ENCODE measurements at places on chromosomes 11 and 22.
A peak's percentile ranks its signal among the peaks of the same experiment; 100 is the strongest.

DNA sequence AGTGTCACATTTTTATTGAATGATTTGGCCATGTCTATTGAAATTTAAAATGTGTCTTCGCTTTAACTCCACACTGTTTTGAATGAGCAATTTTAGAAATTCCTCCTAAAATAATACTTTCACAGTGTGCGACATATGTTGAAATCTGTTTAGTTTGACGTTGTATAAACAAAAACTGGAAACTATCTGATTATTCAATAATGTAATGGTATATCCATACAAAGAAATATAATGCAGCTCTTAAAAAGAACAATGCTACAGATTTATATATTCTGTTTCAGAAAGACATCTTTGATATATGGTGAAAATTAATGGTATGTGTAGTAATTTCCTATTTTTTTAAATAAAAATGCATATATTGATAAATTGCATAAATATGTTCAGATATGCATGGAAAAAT, 268.7 kb upstream of the SORL1-AS1 start:
- DNase-seq, result no peak

- DNase-seq, result no peak
Measured at GRCh38 chr22:40818192-40818746, 877 bp downstream of the SLC25A17 start.

DNA sequence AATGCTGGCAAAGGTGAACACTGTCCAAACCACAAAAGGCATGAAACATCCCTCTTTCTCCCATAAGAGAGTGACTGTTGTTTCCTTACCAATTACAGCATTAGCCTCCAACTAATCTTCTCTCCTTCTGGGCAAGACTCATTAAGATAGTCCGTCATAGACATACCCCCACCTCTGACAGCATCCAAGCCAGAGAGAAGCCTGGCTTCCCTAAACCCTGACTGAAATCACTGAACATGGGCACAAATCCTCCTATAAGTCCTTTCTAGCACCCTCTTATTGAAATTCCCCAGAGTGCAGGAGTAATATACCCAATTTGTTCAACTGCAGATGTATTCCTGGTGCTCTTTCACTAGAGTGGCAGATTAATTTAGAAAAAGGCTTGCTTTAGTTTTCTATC, 1.7 kb upstream of the RNASEH2C start:
- DNase-seq, result no peak

GRCh38 chr11:46051102-46051501, 70.2 kb downstream of the PHF21A start:
- DNase-seq, result no peak

DNA sequence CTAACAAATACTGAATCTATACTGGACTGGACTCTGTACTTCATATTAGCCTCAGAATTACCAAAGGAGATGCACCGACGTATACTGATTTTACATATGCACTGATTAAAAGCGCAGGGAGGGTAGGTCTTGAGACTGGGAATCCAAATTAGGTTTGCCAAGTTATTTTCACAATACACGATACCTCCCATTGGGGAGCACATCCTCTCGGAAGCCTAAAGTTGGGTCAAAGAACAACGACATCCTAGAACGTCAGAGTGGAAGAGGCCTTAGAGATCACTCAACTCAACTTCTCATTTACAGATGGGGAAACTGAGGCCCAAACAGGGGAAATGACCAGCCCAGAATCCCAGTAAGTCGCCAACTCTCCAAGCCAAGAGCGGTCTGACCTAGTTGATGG, 626 bp downstream of the DNAL4 start:
- no peak for DNase-seq

DNA sequence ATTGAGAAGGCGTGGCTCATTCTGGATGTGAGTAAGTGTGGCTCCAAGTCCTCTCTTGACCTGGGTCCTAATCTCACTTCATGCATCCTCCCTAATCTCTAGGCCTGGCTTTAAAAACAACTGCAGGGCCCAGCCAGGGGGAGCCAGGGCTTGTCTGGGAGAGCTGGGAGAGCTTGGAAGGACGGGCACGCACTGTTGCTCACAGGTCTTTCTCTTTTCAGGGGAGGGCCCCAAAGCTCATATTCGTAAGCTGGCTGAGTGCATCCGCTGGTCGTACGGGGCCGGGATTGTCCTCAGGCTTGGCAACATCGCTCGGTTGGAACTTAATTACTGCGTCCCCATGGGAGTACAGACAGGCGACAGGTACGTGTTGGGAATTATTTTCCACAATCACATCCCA, 34.1 kb upstream of the PARVB start:
- DNase-seq, result no peak

DNA sequence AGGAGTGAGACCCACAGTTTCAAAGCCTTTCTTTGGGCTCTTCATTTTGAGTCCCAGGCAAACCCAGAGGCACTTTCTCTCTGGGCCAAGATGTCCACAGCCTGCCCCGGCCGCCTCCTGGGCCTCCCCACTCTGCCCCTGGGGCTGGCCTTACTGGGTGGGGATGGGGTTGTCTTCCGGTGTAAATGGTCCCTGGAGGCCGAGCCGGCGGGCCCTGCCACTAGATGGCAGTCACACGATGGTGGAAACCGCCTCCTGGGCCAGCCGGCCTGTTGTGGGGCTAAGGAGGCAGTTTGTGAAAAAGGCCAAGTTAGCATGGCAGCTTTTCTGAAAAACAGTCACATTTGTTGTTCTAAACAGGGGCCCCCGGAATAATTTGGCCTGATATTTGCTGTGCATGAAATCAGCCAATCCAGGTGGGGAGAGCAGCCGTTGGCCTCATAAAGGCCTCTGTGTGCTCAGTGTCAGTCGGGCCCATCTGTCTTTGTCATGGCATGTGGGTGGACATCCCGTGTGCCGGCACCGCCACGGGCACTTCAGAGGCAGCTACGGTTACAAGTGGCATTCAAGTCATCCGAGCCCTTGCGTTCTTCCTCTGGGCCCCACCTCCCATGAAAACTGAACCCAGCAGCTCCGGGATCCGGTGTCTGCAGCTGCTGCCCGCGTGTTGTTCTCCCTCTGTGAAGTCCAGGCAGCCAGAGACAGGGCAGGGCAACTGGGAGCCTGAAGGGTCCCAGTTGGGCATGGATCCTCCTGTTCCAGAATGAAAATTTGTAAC, 6.5 kb downstream of the MRPL23 start:
- DNase-seq, result no peak

DNA sequence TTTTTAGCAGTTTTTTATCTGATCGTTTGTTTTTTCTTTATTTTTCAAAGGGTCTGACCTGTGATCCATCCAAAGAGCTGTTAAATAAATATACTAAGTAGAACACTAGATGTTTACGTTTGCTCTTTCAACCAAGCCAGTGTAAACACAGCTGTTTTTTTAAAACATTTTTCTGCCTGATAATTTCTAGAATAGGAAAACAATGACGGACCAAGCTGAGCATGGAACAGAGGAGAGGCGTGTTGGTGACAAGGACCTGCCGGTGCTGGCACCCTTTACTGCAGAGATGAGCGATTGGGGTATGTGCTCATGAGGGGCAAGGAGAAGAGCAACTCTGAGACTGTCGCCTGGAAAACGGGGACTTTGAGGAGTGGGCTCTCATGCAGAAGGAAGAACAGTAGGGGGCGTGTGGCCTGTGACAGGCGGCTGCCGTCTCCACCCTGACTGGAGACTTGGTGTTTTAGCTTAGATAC, 28.6 kb upstream of the PANX2 start:
- no peak for DNase-seq

DNA sequence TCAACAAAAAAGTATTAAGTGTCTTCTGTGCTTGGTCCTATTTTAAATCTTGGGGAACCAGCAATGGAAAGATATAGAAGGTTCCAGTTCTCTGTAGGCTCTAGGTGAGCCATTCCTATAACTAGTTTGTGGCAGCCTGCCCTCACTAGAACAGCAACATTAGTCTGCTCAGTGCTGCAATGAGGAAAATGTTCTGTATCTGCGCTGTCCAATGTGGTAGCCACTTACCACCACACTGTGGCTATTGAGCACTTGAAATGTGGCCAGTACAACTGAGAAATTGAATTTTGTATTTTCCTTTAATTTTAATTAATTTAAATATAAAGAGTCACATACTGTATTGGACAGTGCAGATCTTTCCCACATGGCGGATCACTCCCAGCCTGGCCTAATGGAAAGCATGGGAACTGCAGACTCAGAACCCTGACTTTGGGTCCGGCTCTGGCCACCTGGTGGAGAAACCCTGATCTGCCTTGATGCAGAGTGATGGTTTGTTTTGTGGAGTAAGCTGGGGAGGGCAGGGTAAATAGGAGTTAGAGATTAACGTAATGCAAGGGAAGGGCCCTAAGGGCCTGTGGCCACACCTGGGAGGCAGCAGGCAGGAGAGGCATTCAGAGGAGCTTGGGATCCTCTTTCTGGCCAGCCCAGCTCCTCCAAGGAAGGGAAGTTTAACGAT, 101.0 kb downstream of the ME3 start:
- no peak for DNase-seq

DNA sequence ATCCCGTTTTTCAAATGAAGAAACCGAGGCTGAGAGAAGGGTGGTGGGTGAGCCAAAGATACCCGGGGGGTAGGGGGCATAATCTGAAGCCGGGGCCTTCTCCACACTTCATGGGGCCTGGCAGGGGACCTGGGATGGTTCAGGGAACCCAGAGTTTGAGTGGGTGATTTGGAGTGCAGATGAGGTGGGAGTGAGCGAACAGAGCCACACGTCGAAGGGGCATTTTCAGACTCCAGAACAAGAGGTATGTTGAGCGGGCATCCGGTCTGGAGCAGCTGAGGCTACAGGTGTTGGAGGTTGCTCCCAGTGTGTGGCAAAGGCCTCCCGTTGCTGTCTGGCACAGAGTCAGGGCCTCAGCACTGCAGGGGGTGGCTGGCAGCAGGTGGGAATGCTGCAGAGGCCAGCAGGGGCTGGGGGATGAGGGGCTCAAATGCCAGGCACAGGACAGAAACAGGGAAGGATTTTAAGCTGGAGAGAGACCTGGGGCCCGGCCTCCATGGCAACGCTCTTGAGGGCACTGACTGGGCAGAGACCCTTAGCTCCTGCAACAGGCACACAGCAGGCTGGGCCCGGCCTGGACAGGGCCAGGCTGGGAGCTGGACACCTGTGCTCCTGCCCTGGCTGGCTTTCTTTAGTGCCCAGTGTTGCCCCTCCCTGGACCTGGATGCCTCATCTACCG, 46.2 kb downstream of the WNT11 start:
- DNase-seq, result no peak

DNA sequence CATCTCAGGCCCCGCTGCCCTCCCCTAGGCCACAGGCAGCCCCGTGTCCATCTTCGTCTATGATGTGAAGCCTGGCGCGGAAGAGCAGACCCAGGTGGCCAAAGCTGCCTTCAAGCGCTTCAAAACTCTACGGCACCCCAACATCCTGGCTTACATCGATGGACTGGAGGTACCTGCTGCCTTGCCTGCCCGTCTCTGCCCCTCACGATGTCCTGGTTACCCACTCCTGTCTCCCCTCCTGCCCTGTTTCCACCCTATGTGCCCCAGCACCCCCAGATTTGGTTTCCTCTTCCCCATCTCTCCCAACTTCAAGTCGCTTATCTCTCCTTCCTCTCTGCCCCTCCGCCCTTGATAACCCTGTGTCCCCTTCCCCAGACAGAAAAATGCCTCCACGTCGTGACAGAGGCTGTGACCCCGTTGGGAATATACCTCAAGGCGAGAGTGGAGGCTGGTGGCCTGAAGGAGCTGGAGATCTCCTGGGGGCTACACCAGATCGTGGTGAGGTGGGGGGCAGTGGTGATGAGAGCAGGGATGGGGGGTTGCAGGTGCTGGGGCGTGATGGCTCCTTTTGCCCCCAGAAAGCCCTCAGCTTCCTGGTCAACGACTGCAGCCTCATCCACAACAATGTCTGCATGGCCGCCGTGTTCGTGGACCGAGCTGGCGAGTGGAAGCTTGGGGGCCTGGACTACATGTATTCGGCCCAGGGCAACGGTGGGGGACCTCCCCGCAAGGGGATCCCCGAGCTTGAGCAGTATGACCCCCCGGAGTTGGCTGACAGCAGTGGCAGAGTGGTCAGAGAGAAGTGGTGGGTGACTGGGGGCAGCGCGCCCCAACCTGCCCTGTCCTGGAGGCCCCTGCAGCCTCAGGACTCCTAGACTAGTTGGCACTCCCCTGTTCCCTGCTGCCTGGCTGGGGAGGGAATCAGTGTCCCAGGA, 930 bp downstream of the SCYL1 start:
- no peak for DNase-seq

- no peak for DNase-seq
Measured at GRCh38 chr11:91872243-91872642, 352.4 kb upstream of the FAT3 start.

GRCh38 chr11:33157103-33158027, 3.9 kb downstream of the CSTF3 start:
- DNase-seq, result no peak

GRCh38 chr11:72058416-72059034, 21.8 kb downstream of the NUMA1 start:
- DNase-seq, result no peak

DNA sequence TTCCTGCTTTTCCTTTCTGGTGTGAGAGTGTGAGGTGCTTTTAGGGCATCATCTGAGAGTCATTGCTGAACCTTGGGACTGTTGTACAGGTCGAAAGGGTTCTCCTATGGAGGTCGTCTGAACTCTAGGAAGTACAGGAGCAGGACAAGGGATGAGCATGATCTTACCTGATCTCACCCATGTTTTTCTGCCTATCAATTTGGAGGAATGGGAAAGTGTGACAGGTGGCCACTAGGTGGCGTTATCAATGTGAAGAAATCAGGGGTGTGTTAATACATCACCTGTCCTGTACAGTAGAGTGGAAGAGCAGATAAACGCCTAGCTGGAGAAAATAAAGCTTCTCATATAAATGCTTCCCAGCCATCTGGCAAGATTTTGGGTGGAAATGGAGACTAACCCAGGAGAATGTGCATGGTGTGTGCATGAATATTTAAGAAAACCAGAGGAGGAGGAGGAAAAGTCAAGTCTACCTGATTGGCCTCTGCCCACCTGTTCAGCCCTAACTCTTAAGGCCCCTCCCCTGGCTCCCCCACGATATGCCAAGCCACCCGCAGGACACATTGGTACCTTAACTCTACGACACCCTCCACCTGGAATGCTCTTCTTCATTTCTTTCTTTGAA, 72.0 kb upstream of the NARS2 start:
- DNase-seq, result peak; percentile 9

DNA sequence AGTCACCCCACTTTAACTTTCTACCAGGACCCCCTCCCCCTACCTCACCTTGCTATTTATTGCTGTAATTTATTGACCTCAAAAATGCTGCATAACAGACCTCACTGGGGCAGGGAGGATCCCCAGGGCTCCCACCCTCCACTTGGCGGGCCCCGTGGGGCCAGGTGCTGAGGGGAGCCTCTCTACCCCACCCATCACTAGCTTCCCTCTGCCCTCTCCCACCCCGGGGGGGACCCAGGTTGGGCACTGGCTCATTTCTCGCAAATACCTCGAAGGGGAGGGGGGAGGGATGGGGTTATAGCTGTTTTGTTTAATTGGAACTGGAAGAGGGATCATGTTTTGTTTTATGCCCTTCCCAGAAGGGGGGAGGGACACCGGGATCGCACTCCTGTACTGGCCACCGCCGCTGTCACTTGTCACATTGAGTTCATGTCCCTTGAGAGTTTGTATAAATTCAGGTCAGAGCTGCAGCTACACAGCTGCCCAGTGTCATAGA, 16.3 kb upstream of the TMEM191C start:
- no peak for DNase-seq

Measured in KG1 (cell line).